ENCODE measurements at places on chromosomes 7 and 10.

DNA sequence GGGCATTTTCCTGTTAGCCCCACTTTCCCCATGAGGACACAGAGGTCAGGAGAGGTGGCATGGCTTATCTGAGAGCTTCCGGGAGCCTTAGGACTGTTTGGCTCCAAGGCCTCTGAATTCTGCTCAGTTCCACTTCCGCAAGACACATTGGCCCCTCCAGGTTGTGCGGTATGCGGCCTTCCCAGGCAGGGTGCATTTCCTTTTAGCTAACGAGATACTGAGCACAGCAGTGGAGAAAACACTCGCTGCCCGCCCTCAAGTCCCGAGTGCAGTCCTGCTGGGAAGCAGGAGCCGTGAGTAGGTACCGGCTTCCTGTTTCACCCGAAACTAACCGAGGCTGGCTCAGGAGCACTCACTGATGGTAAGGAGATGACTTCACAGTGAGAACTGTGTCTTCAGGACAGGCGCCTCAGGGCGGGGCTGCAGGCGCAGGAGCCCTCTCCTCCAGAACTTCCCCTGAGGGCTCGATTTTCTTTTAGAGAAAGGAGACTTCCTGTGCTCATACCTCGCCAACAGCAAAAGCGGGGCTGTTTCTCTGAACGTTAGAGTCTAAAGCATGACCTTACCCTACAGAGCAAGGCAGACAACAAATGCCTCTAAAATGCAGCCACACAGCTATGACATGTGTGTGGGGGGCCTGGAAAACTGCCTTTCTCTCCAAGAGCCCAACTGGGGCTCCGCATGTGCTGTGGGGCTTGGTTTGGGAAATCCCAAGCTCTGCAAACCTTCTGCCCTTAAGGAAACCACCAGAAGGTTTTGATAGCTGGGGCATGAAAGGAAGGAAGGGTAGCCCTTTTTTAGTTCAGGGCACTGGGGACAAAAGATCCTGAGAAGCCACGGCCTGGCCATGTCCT, 25.9 kb downstream of the RGS10 start:
- peak; percentile 67 for DNase-seq

DNA sequence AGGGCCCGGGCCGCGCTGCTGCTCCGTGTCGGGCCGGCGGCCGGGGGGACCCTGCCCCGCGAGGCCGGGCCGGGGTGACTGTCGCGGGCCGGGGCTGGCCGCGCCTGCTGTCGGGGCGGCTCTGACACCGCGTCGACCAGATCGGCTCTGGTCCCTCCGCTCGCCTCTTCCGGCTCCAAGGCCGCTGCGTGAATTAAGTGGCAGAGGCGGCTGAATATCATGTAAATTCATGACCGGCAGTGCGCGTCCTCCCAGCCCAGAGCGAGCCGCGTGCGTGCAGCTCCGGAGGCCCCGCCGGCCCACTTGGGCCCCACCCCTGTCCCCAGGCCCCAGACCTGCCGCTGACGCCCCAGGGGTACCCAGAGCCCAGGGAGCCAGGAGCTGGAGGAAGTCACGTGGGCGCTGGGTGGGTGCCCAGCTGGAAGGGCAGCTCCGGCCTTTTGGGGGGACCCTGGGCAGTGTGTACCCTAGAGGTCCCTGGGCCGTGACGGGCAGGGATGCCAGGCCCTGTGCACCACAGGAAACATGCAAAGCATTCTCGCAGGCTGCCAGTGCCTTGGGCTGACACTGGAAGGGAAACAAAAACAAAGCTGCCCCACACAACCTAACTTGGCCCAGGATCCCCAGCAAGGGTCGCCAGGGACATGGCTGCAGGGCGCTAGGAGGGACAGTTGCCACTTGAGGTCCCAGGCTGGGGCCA, 584.0 kb upstream of the MKI67 start:
- no peak for DNase-seq

DNA sequence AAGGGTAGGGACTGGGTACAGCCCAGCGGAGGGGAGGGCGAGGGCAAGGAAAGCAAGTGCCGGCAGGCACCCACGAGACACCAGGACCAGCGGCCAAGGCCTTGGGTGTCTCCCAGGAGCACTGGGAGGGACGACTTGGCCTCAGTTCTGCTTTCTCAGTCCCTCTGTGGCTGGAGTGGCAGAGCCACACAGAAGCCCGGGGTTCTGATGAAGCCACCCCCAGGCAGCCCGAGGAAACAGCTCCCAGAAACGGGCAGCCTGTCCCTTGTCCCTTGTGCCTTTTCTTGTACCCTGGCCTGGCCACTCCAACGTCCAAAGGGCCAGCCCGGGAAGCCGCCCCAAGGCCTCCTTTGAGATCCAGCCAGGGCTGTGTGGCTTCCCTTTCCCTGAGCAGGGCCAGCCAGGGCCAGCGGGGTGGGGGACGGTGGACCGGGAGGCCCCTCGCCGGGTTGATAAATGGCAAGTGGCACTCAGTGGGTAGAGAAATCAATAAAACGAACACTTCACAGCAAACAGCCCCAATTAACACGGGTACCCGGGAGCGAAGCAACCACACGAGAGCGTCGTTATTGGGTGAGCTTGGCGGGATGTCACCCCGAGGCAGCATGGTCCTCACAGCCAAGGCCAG, 69.8 kb upstream of the GNA12 start:
- DNase-seq = no peak

DNA sequence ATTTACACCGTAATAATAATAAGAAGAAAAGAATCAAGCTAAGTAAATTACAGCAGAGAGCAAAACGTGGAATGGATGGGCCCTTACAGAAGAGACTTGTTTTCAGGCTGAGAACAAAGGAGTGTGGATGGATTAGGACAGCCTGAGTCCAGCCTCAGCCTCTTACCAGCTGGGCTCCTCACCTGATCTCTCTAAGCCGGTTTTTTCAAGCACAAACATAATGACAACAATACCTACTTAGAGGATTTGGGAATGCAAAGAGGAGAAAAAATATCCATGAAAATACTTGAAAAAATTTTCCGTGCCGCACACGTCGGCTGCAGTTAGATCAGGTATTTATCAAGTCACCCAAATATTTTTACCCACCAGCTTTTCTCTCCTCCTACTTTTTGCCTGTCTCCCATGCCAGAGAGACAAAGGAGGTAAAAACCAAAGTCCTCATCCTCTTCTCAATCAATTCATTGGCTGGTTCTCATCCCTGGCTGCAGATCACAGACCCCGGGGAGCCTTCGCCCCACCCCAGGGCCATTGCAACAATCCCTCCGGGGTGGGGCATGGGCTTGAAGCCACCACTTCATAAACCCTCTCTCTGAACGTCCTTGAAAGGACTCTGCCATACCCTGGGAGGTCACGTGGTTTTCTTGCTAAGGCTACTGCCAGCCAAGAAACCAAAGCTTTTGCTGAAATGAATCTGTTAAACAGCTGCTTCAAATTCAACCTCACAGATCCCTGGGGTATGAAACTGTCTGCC, 29.7 kb upstream of the GTF2I start:
- no peak for DNase-seq

- DNase-seq = no peak
Observed at GRCh38 chr10:98365406-98366061, 49.4 kb downstream of the PYROXD2 start.

DNA sequence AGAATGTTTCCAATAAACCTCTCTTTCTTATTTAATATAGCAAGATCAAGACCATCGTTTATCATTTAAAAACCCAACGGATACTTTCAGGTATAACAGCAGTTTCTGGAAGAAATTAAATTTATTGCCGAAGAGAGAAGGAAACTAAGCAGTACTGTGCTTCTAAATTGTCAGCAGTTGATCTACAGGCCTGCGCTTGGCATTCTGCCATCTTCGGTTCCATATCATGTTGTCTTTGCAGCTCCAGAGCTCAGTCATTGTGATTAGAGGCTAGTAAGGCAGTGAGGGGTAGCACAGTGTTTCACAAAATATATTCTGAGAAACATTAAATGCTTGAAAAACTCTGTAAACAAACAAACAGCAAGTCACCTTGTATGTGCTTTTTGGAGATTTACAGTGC, 301.3 kb downstream of the REEP3 start:
- no peak for DNase-seq

GRCh38 chr10:104201636-104202035, 30.5 kb downstream of the CFAP43 start:
- no peak for DNase-seq

GRCh38 chr7:135644154-135644553, 18.2 kb upstream of the STMP1 start:
- no peak for DNase-seq

DNA sequence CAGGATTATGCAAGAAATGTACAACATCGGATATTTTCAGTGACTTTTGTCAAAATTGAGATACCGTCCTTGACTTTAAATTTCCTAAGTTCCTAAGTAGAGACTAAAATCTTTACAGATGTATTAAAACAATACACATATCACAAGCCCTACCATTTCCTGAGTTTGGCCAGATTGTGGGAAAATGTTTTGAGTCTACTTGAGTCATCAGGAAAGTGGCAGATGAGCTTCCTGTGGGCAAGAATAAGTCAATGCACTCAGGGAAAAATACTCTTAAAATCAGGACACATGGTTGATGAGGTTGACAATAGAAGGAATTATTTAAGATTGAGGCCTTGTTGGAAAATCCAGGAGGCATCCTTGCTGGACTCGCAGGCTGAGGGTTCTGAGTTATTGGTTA, 162.5 kb downstream of the SNX10 start:
- DNase-seq = no peak

GRCh38 chr7:101232141-101232850, 5.3 kb downstream of the CLDN15 start:
- DNase-seq = no peak

Data from activated T-helper 1 cell treated with anti-CD3 and anti-CD28 coated beads, Interleukin-12 subunit alpha, Interleukin-12 subunit beta, Interleukin-2, Interleukin-4 antibody, amounts not matched to agents 30 ng/mL and 10 ng/mL and 1 ng/mL, durations not matched to agents 14 hours and 24 hours and 36 hours (primary cell).